ENCODE measurements at places on chromosomes 3 and 15. TPM values are rescaled to one million over a fixed set of nuclear protein-coding genes. Genes with fewer than 3 reads are reported as not detected.

CD276 gene
- 44.6 TPM for total RNA-seq

NPAP1 gene
- total RNA-seq: not detected

ROPN1 gene
- total RNA-seq: not detected

SKOR1 gene
- 0.11 TPM for total RNA-seq

ACTC1 gene
- total RNA-seq: not detected

GNAT1 gene
- total RNA-seq: not detected

RBPMS2 gene
- 0.09 TPM for total RNA-seq

PHLDB2 gene
- total RNA-seq: 44.2 TPM

TLR9 gene
- not detected for total RNA-seq

GPR176 gene
- total RNA-seq: 8.0 TPM

MAN2A2 gene
- 18.4 TPM for total RNA-seq

POU1F1 gene
- total RNA-seq: not detected

C3orf85 gene
- total RNA-seq: not detected

UACA gene
- 241 TPM for total RNA-seq

NEO1 gene
- total RNA-seq: 1.0 TPM

RHO gene
- total RNA-seq: not detected
